ENCODE measurements at places on chromosomes 11 and 22.

GRCh38 chr11:117433717-117434116 is 106.1 kb downstream of the CEP164 start:
- no peak for DNase-seq

- DNase-seq, result no peak
These were observed 9.0 kb downstream of the MAP6 start for GRCh38 chr11:75659836-75660235.

DNA sequence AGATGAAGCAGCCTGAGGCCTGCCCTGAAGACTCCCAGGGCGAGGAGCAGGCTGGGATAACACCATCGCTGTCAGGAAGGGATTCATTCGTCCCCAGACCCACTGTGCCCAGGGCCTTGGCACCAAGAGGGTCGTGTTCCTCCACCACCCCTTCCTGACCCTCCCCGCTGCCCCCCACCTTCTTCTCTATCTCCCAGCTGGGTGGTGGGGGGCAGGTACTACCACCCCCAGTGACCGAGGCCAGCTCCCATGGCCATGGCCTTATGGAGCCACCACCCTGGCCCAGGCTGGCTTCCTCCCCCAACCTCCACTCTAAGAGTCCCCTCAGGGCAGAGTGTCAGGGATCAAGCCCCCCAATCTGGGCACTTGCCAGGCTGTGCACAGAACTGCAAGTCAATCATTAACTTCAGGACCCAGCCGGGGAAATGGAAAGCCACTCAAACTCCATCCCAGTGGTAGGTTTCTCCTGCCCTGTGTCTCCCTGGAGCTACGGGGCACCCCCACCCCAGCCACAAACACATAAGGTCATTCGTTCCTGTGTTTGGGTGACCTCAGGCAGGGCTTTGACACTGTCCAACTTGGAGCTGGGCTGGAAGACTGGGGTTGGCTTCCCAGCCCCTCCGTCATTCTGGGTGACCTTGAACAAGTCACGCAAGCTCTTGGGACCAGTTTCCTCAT is 33.3 kb upstream of the WNT11 start:
- no peak for DNase-seq

DNA sequence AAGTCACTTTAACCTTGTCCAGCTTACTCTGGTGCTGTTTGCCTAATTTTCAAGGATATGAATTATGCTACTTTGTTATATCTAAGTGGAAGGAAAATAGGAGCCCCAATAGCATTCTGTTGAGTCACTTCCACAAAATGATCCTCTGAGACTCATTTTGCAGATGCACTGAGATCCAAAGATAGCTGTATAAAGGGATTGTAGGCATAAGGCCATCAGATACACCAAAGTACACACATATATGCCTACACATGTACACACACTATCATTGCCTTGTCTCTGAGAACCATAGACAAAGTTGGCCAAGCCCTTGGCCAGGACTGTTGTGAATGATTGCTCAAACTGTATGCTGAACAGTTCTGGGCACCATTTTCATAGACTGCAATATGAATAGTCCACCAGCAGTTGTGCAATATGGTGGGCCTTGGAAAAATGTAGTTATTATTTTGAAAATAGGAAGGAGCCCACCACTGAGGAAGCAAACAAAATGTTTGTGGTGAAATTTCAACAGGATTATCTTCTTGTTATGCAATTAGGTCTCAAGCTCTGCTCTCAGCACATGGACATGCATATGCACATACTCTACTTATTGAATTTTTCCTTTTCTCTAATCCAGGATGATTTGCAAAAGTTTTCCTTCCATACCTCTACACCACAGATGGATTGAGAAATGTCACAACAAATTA is 186.0 kb upstream of the CTSC start:
- DNase-seq, result no peak

DNA sequence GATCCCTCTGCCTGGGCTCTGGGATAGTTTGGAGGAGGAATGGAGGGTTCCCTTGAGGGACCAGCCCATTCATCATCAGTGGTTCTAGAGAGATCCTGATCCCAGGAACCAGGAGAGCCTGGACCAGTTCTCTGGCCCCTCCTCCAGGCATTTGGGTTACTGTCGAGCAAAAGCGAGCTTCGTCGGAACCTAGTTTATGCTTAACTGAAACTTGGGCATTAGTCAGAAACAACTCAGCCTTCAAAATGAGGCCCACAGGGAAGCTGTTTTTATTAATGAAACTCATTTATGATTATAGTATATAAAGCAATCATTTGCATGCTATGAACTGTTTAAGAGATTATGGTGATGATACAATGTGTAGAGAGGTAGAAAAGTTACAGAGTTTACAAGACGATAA is 61.4 kb downstream of the LIF start:
- DNase-seq, result no peak

- no peak for DNase-seq
These were observed 87.8 kb upstream of the TOP3B start for GRCh38 chr22:22070371-22070824.

- no peak for DNase-seq
These were observed 113.1 kb upstream of the TTC12 start for GRCh38 chr11:113201054-113201818.

DNA sequence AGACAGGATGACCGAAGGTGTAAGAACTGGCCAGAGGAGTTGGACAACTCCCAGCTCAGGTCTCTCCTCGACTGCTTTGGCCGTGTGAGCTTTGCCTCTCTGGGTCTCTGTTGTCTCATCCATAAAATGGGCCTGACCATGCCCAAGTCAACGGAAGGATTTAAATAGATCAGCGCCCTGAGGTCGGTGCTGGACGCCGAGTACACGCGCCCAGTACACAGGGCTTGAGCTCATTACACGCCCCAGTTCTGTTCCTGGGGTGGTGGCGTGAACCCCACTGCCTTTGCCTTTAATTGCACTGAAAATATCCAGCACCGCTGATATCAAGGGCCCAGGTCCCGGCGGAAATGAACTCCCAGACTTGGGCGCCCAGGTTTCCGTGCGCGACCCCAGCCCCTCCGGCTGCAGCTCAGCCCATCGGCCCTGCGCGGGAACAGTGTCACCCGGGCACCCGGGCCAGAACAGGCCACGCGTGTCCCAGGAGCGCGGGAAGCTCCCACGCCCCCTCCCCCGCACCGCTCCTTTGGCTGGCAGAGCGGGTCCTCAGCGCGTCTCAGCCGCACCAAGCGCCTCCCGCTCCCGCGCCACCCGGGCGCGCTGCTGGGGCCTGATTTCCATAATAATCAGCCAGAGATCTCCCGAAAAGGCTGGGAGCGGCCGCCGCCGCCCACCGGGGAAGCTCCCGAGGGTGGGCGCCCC is 42.2 kb downstream of the CYTH4 start:
- DNase-seq, result no peak

GRCh38 chr11:109929308-109929707 is 163.9 kb upstream of the ZC3H12C start:
- DNase-seq, result no peak
